Stimulated activated CD4-positive, alpha-beta T cell treated with anti-CD3 and anti-CD28 coated beads, Interleukin-15, amount 100 ng/mL, for 48 hours (primary cell): ENCODE measurements at places on chromosomes 4 and X.

- DNase-seq, result no peak
Observed at GRCh38 chr4:86791126-86791525, 58.1 kb downstream of the SLC10A6 start.

DNA sequence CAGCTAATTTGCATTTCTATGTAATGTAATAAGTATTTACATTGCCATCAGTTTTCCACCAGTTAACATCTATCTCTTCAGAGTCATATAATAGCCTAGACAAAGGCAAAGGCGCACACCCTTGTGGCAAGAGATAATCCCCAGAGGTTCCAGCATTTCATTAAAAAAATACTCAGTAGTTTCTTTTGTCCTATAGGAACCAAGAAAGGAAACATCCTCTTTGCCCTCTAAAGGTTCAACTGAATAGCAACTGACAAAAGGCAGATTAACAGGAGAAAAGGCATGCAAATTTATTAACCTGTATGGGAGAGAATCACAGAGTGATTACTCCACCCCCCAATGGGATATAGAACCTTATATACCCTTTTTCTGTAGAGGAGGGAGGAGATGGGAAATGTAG lies 48.4 kb downstream of the MAGEB17 start:
- DNase-seq, result no peak

GRCh38 chr4:67122029-67122428 lies 423.3 kb downstream of the CENPC start:
- DNase-seq, result no peak

DNA sequence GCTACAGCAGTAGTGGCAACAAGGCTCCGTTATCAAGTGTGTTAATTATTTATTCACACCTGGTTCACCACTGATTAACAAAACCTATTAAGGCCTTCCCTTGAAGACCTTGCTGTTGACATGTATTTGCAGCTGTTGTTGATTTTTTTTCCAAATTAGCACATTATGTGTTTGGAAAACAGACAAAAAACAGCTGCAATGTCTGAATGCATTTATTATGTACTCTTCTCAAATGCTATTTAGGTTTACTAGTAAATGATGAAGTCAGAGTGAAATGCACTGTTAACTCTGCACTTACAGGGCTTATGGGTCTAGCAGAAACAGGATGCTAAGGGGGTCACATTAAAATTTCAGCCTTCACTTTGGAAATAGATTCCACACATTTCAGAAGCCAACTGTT lies 99.5 kb upstream of the PCDH7 start:
- no peak for DNase-seq

DNA sequence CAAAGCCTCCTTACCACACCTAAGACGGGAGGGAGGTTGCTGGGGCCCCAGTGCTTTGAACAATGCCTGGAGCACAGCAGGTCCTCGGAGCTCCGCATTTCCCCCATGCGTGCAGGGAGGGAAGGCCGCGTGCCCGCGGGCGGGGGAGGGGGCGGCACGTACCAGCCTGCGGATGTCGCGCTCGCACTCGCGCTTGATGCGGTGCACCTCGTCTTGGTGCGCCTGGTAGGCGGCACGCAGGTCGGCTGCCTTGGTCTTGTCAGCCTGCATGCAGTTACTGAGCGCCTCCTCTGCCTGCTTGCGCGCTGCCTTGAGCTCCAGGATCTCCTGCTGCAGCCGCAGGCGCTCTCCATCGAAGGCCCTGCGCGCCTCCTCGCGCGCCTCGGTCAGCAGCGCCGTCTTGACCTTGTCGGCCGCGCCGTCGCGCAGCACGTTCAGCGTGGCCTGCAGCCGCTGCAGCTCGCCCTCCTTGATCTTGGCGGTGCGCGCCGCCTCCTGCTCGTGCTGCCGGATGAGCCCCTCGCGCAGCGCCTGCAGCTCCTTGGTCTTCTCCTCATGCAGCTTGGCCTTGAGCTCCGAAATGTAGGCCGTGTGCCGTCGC lies 87.2 kb upstream of the C4orf50 start:
- DNase-seq, result no peak

DNA sequence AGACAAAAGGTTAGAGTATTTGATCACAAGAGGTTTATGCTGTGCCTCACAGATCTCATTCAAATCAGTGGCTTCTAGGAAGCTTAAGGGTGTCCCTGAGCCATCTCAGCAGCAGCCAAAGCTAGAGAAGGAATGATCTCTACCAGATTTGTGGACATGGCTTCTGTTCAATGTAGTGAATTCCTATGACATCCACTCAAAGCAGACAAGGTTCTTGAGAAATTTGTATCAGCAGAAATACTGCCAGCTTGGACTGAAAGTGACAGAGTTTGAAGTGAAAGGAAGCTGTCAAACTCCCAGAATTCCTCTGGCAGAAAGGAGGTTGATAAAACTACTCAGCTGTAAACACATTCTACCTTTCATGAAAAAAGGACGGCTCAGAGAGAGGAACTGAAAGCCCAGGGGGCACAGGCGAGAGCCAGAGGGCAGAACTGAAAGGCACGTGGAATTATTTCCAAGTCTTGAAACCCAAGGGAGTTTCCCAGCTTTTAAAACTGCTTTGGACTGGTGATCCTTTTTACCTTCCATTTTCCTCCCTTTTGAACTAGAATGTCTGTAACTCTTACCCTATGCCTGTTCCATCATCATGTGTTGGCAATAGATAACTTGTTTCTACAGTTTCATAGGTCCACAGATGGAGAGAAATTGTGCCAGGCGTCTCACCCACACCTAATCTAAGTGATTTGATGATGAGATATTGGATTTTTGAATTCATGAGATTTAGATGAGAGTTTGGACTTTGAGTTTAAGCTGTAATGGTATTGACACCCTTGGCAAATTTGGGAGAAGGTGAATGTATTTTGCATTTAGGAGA lies 14.5 kb upstream of the MED14 start:
- DNase-seq, result no peak

DNA sequence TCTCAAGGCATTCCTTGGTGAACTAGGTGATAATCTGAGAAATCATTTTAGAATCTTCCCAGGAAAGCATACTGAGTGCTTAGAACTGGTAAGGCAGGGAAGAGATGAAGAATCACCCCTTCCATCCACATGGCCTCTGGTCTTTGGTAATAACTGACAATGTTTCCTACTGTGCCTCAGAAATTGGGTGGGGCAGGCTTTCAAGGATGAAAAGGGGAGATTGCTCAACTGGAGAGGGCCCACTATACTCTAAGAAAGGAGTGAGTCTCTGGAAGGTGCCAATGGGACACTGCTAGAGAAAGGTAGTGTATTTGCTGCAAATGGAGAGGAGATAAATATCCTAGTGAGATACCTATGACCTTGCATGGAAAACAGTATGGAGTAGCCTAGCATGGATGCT lies 135.0 kb upstream of the SCML1 start:
- DNase-seq, result no peak

DNA sequence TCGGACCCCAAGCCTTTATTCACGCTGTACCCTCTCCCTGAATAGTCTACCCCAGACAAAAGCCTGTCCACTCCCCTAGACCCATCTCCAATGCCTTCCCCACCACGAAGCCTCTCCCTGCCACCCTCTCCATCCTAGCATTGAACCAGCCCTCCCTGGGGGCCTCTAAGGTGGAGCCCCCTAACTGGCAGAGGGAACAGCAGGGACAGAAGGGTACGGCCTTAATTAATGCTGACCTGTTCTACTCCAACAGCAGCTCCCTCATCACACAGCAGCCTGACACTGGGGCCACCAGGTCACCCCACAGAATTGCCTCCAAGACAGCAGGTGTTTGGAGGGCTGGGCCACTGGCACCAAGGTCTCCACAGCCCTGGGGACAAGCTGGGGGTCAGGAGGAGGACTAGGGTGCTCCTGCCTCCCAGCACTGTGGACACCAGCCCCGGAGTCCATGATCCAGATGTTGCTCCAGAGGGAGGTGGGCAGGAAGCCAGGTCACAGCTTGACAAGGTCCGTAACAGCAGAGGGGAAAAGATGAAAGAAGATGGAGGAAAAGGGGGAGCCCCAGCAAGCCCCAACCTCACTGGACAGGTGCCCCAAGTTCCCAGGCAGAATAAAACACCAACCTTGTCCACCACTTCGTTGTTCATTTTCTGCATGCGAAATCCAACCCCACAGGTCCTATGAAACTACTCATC lies 3.7 kb downstream of the CRMP1 start:
- DNase-seq, result no peak

- DNase-seq, result no peak
Observed at GRCh38 chr4:139300431-139301112, 733 bp upstream of the NAA15 start.

- no peak for DNase-seq
Observed at GRCh38 chrX:23844502-23845138, 61.6 kb downstream of the SAT1 start.
